Testis (tissue), 5 donors: ENCODE measurements at places on chromosomes 5 and 9.

- no peaks in the 10 kb centered on the region for H3K27me3 ChIP-seq
- DNase-seq = no peak
- H3K4me3 ChIP-seq = no peak overlapping the region
- no peaks in the 10 kb centered on the region for H3K36me3 ChIP-seq
- H3K27ac ChIP-seq = no peak overlapping the region
These were observed 35.7 kb upstream of the MSX2 start for GRCh38 chr5:174688441-174689354.

DNA sequence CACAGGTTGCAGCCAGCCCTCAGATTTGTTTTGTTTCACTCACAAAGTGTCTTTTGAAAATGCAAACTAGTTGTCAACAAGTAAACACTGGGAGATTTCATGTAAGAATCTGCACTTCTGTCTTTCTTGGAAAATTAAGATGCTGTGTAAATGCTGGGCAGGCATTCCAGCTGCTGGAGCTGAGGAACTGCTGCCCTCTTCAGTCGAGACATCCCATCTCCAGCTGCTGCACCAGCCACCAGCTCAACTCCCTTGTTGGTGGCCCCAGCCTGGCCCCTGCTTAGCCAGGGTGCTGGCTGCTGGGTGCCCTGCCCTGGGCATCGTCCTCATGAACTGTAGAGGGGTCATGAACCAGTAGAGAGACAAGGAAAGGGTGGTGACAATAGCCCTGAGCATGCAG is 33.1 kb upstream of the AFAP1L1 start:
- H3K4me1 ChIP-seq = no peaks in the 10 kb centered on the region
- H3K36me3 ChIP-seq = no peaks in the 10 kb centered on the region
- no peaks in the 10 kb centered on the region for H3K27me3 ChIP-seq
- DNase-seq = no peak
- H3K27ac ChIP-seq = no peak overlapping the region
- H3K4me3 ChIP-seq = no peak overlapping the region

- no peak overlapping the region for H3K27ac ChIP-seq
- no peak overlapping the region for H3K4me3 ChIP-seq
- DNase-seq = no peak
- H3K27me3 ChIP-seq = no peaks in the 10 kb centered on the region
- no peaks in the 10 kb centered on the region for H3K36me3 ChIP-seq
- no peaks in the 10 kb centered on the region for H3K4me1 ChIP-seq
These were observed 497.0 kb downstream of the RAB3C start for GRCh38 chr5:59079622-59080620.

DNA sequence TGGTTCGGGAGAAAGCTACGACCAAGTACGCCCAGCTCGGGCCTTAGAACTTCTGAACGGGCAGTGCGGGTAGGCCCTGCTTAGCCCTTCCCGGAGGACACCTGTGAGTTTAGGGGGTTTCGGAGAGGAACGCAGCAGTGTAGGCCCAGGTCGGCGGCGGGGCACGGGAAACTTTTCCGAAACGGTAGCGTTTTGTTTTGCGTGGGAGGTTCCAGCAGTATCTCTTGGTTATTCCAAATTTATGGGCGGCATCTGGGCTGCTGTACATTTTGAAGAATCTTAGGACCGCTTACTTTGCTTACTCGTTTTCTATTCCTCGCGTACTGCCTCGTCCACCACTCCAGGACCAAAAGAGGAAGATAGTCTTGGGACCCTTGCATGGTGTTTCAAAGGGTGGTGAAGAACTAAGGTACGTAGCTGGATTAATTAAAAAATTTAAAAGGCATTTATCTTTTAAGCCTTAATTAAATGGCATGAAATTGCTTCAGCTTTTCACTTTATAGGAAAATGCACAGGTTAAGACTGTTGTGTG is 492 bp downstream of the TENT2 start:
- peaks cover 8% of the 10 kb centered on the region for H3K4me1 ChIP-seq
- H3K27ac ChIP-seq = peak overlapping the region; percentile 95
- peak overlapping the region; percentile 98 for H3K4me3 ChIP-seq
- DNase-seq = no peak
- H3K36me3 ChIP-seq = no peaks in the 10 kb centered on the region
- no peaks in the 10 kb centered on the region for H3K27me3 ChIP-seq

GRCh38 chr5:76165711-76166374 is 82.7 kb downstream of the SV2C start:
- no peak overlapping the region for H3K4me3 ChIP-seq
- no peaks in the 10 kb centered on the region for H3K27me3 ChIP-seq
- no peak for DNase-seq
- no peaks in the 10 kb centered on the region for H3K4me1 ChIP-seq

DNA sequence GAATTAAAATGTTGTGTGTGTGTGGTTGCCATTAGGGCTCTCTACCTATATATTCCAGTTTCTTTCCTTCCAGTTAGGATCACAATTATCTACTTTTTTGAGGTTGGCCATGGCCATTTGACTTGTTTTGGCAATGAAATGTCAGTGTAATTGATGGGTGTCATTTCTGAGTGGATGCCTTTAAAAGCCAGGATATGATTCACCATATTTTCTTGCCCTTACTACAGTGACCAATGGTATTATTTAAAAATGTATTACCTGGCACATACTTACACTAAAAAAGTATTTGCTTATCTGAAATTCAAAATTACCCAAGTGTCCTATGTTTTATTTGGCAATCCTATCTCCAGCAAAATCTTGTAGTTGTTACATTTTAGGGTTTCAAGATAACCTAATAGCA is 258.7 kb upstream of the ACTBL2 start:
- H3K36me3 ChIP-seq = no peaks in the 10 kb centered on the region
- H3K27ac ChIP-seq = no peak overlapping the region
- no peak overlapping the region for H3K4me3 ChIP-seq
- no peaks in the 10 kb centered on the region for H3K4me1 ChIP-seq
- H3K27me3 ChIP-seq = no peaks in the 10 kb centered on the region
- no peak for DNase-seq

- no peak overlapping the region for H3K4me3 ChIP-seq
- H3K36me3 ChIP-seq = no peaks in the 10 kb centered on the region
- H3K27me3 ChIP-seq = no peaks in the 10 kb centered on the region
- no peak for DNase-seq
- no peak overlapping the region for H3K27ac ChIP-seq
These were observed 59.0 kb downstream of the PTCH1 start for GRCh38 chr9:95457769-95458168.

GRCh38 chr9:84485539-84485938 is 145.0 kb upstream of the SLC28A3 start:
- H3K27ac ChIP-seq = no peak overlapping the region
- H3K27me3 ChIP-seq = no peaks in the 10 kb centered on the region

GRCh38 chr9:4030751-4031150 is 269.1 kb downstream of the GLIS3 start:
- no peak overlapping the region for H3K4me3 ChIP-seq
- H3K36me3 ChIP-seq = no peaks in the 10 kb centered on the region
- no peak for DNase-seq
- H3K27ac ChIP-seq = no peak overlapping the region
- no peaks in the 10 kb centered on the region for H3K4me1 ChIP-seq
- no peaks in the 10 kb centered on the region for H3K27me3 ChIP-seq

DNA sequence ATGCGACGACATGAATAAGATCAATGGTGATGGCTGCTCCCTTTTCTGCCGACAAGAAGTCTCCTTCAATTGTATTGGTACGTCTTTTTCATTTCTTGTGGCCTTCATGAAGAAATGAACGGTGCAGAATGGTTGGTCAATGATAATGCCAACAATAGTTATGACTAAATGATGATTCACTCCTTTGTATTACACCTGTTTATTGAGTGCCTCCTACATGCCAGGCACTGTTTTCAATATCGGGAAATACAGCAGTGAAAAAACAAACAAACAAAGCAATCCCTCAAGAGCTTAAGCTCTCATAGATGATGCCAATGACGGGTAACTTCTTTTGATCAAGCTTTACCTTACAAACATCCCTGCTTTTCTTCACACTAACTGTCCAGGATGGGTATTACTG is 117.7 kb downstream of the PAPPA start:
- H3K27me3 ChIP-seq = no peaks in the 10 kb centered on the region
- no peak overlapping the region for H3K27ac ChIP-seq
- no peak overlapping the region for H3K4me3 ChIP-seq
- peaks cover 5% of the 10 kb centered on the region for H3K4me1 ChIP-seq
- DNase-seq = no peak

- no peak overlapping the region for H3K27ac ChIP-seq
- no peaks in the 10 kb centered on the region for H3K27me3 ChIP-seq
- peak; percentile 77 for DNase-seq
These were observed 34.1 kb upstream of the RAPGEF1 start for GRCh38 chr9:131773911-131774379.

DNA sequence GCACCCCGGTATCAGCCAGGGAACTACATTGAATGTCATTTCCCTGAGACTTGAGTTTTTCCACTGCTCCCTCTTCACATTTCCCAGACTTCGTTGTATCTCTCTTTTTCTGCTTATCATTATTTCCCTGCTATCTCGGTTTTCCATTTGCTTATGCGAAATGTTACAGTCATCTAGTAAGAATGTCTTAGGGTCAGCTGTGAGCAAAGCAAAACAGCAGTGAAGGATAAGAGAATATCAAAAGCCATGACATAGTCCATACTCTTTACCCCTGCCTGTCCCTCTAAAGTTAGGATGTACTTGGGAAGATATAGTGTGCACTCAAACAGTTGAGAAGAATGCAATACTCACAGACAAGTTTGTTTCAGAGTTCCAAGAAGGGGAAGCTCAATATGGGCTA is 88.7 kb downstream of the ITGA1 start:
- no peaks in the 10 kb centered on the region for H3K27me3 ChIP-seq
- H3K4me3 ChIP-seq = no peak overlapping the region
- DNase-seq = no peak
- H3K36me3 ChIP-seq = no peaks in the 10 kb centered on the region
- no peaks in the 10 kb centered on the region for H3K4me1 ChIP-seq

DNA sequence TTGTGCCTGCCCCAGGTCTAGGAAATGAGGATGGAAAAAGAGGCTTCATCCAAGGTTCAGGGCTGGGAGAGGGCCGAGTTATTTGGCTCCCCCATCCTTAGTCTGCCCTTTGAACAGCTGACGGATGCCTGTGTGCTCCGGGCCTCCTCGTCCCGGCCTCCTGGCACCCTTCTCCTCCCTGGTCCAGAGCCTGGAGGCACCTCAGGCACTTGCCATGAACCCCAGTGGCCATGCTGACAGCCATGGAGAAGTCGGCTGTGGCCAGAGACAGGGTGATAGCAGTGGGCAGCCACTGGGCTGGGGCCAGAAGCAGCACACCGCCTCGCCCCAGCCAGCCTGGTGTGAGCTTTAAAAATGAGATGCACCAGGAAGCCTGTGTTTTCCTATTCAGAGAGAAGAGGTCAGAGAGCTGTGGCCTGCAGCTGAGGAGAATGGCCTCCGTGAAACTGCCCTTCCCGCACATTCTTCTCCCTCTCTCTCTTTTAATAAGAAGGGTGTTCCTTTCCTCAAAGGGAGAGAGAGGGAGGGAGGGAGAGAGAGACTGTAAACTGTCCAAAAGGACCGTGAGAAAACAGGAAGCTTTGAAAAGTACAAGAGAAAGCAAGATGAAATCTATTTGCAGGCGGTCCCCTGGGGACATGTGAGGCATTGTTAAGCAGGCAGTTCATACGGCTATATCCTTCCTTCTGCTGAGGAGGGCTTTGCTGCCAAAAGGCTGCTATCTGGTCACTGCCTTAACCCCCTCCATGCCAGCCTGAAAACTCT is 55.3 kb downstream of the ZNF366 start:
- H3K27me3 ChIP-seq = no peaks in the 10 kb centered on the region
- H3K4me3 ChIP-seq = no peak overlapping the region
- peaks cover 19% of the 10 kb centered on the region for H3K4me1 ChIP-seq
- DNase-seq = peak; percentile 77

GRCh38 chr5:166948679-166949078 is 1342.8 kb upstream of the WWC1 start:
- no peaks in the 10 kb centered on the region for H3K4me1 ChIP-seq
- no peak overlapping the region for H3K27ac ChIP-seq

GRCh38 chr5:138716456-138716924 is 36.7 kb upstream of the CTNNA1 start:
- H3K4me1 ChIP-seq = peaks cover 5% of the 10 kb centered on the region
- no peak for DNase-seq
- H3K27ac ChIP-seq = no peak overlapping the region
- H3K27me3 ChIP-seq = no peaks in the 10 kb centered on the region

DNA sequence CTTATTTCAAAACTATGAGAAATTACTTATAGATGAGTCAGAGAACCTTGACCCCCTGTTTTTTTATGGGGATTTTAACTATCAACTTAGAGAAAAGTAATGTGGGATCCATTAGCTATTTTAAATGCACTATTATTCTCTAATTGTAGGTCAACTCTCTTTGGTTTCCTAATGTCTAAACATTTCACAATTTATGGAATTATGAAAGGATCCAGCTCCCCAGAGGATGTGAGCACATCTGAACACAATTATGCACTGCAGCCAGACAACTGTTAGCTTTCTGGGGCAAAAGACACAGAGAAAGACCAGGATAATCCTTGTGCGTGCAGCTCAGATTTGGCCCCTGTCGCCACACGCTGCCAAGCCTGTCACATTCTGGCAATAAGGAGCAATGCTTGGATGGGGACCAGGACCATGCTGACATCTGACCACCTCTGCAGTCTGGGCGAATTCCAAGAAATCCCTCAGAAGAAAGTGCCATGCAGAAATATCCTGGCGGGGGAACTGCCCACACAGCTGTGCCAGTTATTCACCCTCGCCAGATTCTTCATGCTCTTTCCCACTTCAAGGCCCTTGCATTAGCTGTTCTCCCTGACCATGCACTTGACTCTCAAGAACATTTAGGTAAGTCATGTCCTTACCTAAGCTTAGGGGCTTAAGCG is 22.2 kb upstream of the CMBL start:
- peaks cover 28% of the 10 kb centered on the region for H3K4me1 ChIP-seq
- DNase-seq = peak; percentile 38
- H3K4me3 ChIP-seq = no peak overlapping the region
- no peak overlapping the region for H3K27ac ChIP-seq
- no peaks in the 10 kb centered on the region for H3K27me3 ChIP-seq

DNA sequence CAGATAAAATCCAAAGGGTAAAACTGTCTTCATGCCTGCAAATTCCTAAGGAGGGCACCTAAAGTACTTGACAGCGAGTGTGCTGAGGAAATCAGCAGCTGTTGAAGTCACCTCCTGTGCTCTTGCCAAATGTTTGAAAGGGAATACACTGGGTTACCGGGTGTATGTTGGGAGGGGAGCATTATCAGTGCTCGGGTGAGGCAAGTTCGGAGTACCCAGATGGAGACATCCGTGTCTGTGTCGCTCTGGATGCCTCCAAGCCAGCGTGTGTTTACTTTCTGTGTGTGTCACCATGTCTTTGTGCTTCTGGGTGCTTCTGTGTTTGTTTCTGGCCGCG is 727 bp upstream of the ADRB2 start:
- peaks cover 6% of the 10 kb centered on the region for H3K4me1 ChIP-seq
- peak overlapping the region; percentile 74 for H3K4me3 ChIP-seq
- H3K27ac ChIP-seq = peak overlapping the region; percentile 32
- no peaks in the 10 kb centered on the region for H3K27me3 ChIP-seq
- no peak for DNase-seq
